Spleen (tissue), 13 donors: ENCODE measurements at places on chromosomes 3 and 15. TPM values are rescaled to one million over a fixed set of nuclear protein-coding genes. Genes with fewer than 3 reads are reported as not detected.

Gene RTP1
- total RNA-seq: not detected

GRCh38 chr3:63768386-63768785 is 50.7 kb upstream of the C3orf49 start:
- no peak overlapping the region for H3K27ac ChIP-seq
- no peak overlapping the region for H3K4me3 ChIP-seq
- H3K36me3 ChIP-seq: no peaks in the 10 kb centered on the region
- no peaks in the 10 kb centered on the region for H3K4me1 ChIP-seq

Gene KNG1
- total RNA-seq: not detected

- H3K36me3 ChIP-seq: no peaks in the 10 kb centered on the region
- H3K4me1 ChIP-seq: no peaks in the 10 kb centered on the region
- H3K27me3 ChIP-seq: no peaks in the 10 kb centered on the region
- H3K4me3 ChIP-seq: no peak overlapping the region
- DNase-seq: no peak
- no peak overlapping the region for H3K27ac ChIP-seq
Measured at GRCh38 chr3:181791056-181791955, 79.6 kb downstream of the SOX2 start.

Gene VGLL3
- total RNA-seq: 1.8 TPM

DNA sequence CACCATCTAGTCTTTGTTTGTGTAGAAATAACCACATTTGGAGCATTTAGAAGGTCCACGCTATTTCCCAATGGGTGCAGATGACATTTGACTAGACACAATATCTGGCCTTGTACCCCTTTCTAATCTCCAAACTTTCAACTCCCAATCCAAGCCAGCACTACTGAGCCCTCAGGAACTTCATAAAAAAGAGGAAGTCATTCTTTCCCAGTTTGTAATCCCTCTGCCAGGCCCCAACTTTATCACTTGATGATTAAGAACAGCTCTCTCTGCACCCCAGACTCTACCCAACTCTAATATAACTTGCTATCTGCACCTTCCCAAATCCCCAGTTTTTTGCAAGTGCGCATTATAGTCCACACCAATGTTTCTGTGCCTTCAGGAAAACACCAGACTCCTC is 170.2 kb downstream of the KCNMB2 start:
- H3K4me3 ChIP-seq: no peak overlapping the region
- no peaks in the 10 kb centered on the region for H3K4me1 ChIP-seq
- DNase-seq: no peak
- no peaks in the 10 kb centered on the region for H3K36me3 ChIP-seq
- H3K27ac ChIP-seq: no peak overlapping the region
- no peaks in the 10 kb centered on the region for H3K27me3 ChIP-seq

- no peaks in the 10 kb centered on the region for H3K27me3 ChIP-seq
- H3K4me3 ChIP-seq: no peak overlapping the region
- H3K36me3 ChIP-seq: no peaks in the 10 kb centered on the region
- H3K27ac ChIP-seq: no peak overlapping the region
Measured at GRCh38 chr3:56357266-56357665, 111.0 kb downstream of the ERC2 start.

Gene ALCAM
- 8.4 TPM for total RNA-seq

- H3K27ac ChIP-seq: no peak overlapping the region
- peaks cover 20% of the 10 kb centered on the region for H3K4me1 ChIP-seq
- H3K4me3 ChIP-seq: no peak overlapping the region
Measured at GRCh38 chr3:152357587-152357986, 88.9 kb downstream of the MBNL1 start.
